ENCODE measurements at places on chromosomes 4 and X.

DNA sequence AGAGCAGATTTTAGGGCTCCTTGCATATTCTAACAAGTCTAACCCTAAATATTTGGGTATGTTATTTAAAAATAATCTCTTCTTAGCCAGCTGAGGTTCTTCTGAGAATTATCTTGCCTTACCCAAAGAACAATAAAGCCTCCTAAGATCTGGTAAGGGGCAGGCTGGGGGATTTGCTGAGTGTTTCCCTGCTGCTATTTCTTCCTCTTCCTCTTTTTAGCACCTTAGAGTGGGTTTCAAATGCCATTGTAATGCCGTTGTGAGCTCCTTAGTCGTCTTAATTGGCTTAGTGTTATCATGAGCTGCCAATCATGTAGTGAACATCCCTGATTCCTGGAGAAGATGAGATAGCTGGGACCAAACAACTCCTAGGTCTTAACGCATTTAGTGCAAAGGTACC is 15.4 kb downstream of the STOX2 start:
- DNase-seq, result no peak

DNA sequence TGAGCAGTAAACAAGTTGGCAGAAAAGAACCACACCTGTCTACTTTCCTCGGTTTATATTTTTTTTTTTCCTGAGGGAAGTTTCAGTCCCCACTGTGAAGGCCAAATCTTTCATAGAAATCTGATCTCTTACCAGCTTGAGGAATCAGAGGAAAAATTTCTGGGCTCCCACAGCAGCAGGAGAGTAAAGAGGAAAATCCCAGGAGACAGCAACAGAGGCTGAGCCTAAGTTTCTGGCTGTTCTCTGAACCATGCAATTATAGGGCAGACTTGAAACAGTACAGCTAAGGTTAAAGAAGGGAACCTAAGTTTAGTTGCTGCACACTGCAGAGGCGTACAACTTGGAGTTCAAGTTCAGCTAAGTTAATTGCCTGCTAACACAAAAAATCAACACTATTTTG is 1090.9 kb upstream of the INTU start:
- DNase-seq, result no peak

DNA sequence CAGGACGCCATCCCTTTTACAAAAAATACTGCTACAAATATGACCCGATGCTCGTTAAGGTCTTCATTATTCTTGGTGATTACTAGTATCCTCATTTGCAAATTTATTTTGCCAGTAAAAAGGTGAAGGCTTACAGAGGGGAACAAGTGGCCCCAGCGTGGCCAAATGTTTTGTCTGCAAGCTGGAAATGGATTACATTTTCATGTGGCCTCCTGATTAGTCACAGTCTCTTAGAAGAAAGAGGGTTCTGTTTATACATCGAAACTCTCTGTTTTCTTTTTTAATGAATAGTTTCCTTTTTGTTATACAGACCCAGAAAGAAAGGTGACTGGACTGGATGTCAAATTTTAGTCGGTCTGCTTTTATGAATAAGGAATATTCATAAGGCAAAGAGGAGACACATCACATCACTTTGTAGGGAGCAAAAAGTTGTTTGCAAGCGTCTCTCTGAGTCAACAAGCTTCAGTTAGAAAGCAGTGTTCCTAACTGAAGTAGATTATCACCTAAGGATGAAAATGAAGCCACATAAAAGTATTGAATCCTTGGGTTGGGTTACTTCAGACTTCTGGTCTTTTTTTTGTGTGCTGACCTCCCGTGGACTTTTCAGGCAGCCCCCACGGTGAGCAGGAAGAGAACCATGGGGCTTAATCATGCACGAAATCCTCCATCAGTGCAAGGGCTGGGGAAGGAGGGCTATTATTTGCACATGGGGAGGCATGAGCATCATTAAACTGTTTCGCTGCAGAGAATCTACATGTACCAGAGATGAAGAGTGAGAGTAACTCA is 125.6 kb downstream of the ARSF start:
- no peak for DNase-seq

DNA sequence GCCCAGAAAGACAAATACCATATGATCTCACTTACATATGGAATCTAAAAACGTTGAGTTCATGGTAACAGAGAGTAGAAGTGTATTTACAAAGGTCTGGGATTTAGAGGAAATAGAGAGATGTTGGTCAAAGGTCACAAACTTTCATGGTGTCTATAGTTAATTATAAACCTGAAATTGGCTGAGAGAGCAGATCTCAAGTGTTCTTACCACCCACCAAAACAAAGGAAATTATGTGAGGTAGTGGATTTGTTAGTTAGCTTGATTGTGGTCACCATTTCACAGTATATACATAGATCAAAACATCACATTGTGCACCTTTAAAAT is 186.8 kb downstream of the NWD2 start:
- no peak for DNase-seq

- no peak for DNase-seq
Observed at GRCh38 chr4:40121515-40121914, 64.9 kb downstream of the N4BP2 start.

DNA sequence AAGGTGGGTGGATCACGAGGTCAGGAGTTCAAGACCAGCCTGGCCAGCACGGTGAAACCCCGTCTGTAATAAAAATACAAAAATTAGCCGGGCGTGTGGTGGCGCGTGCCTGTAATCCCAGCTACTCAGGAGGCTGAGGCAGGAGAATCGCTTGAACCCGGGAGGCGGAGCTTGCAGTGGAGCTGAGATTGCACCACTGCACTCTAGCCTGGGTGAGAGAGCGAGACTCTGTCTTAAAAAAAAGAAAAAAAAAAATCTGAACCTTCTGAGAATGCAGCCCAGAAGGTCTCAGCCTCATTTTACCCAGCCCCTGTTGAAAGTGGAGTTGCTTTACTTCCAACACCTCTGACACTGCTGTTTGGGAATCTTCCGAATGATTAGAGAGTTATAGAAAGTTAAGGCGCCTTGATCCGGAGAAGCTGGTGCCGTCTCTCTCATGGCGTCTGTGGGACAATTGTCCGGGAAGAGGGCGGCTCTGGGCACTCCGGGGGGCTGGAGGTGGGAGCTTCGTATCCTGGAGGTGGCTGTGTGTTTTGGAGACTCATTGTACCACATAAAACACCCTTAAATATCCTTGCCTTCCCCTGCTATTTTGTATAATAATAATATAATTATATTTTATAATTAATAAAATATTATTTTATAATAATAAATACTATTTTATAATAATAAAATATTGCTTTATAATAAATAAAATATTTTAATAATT is 92.7 kb upstream of the PPP2R3B start:
- no peak for DNase-seq

GRCh38 chrX:39953879-39954278 is 143.9 kb downstream of the BCOR start:
- DNase-seq, result peak; percentile 74

- DNase-seq, result no peak
Observed at GRCh38 chr4:43277003-43277402, 384.5 kb downstream of the GRXCR1 start.

DNA sequence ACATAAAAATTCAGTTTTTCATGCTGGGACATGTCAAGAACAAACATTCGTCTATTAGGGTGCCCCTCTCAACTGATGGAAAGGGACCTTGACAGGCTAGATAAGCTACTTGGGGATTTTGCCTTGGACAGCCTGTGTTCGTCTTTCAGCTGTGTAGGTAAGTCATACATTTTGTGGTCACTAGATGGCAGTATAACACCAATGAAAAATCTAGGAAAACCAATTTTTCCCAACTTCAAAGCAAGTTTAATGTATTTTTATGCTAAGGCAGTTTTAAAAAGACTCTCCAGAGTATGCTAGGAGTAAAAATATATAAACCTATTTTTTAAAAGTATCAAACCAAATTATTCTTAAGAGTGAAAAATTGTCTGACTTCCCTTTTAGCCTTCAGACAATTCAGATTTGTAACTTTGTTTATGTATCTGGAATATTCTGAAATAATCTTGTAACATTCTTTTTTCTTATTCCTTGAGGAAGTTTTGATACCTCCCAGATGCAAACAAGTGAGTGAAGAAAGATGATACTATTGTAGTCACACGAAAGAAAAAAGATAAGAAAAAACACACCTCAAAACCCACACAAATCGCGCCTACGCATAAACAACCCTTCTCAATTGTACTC is 158.3 kb downstream of the CPE start:
- DNase-seq, result no peak

- no peak for DNase-seq
Observed at GRCh38 chr4:114136069-114136468, 156.6 kb upstream of the ARSJ start.

DNA sequence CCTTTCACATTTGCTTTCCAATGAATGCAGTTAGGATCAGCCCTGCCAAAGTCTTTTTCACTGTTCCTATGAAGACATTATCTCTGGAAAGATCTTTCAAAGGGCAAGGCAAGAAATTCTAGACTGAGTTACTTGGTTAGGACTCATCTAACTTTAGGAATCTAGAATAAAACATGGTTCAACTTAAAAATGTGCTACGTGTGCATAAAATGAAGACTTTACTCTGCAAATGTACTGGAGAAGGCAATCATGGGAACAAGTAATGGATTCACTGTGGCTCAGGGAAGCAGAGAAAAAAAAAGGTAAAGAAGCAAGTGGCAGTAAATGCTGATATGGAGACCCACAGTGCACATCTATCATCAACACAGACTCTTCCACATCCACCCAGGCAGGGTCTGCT is 297.4 kb downstream of the HNRNPD start:
- DNase-seq, result no peak

- DNase-seq, result no peak
Observed at GRCh38 chrX:133307637-133308498, 89.7 kb upstream of the TFDP3 start.

- DNase-seq, result no peak
Observed at GRCh38 chr4:84565951-84566350, 17.0 kb upstream of the CDS1 start.

DNA sequence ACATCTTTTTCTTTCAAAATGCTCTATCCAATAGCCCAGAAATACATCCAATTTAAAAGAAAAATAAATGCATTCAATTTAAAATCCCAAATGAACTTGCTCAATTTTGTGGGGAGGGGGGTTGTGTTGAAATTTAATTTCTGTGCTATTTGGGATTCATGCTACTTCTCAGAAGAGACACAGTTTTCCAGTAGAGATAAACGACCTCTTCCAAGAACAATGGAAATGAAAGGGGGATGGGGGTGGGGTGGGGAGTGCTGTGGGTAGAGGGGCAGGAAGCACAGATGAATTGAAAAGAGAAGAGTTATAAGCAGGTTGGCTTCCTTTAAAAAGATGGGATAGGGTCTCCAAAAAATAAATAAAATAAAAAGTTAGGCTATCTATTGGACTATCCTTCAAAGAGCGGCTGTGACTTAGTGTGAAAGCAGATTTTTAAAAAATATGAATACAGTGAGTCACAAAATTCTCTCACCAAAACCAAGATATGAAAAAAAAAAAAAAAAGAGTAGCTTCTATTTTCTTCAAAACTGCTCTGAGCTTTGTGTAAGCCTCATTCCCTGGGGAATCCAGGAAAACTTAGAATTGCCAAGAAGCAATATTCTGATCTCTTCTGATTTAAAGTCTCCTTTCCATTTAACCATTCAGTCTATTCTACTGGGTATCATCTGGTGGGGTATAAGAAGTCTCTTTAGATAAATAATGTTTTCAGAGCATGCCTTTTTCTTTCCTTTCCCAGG is 324.3 kb downstream of the PTTG2 start:
- DNase-seq, result no peak

GRCh38 chr4:168632301-168632725 is 135.5 kb downstream of the PALLD start:
- DNase-seq, result no peak

- no peak for DNase-seq
Observed at GRCh38 chr4:77347351-77347966, 190.5 kb downstream of the CCNG2 start.

- peak; percentile 37 for DNase-seq
Observed at GRCh38 chr4:39446842-39447573, 11.7 kb downstream of the RPL9 start.

GRCh38 chrX:44568196-44568595 is 25.5 kb upstream of the FUNDC1 start:
- DNase-seq, result no peak

DNA sequence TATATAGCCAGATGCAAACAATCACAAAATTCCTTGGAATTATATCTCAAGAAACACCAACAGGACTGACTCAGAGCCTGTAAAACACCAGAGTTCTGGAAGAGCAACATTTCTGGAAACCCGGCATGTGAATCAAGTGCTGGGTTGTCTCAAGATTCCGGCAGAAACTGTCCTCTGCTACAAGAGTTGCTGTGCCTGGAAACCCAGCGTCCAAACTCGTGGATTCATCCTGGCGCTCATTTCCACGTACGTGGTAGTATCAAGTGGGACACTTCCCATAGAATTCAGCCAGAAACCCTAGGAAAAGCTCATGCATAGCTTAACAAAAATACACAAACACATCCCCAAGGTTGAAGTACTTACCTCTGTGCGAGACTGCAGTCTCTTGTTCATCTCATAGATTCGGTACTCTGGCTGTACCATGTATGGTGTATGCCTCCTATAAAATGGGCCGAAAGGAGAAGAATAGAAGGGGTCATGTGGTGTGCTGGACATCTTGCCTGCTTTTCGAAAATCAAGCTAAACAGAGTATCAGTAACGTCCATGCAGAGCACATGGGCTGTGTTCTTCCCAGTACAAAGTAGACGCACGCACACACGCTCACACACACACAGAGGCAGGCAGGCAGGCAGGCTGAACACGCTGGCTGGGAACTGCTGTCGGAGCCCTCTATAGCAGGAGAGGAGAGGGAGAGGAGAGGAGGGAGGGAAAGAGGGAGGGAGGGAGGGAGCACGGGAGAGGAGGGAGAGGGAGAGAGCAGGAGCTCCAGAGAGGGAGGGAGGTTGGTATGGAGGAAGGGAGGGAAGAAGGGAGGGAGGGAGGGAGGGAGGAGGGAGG is at the start of gene LDB2:
LDB2 (minus strand) TSS at position 655 of the 837 bp plus-strand sequence.
- no peak for DNase-seq

DNA sequence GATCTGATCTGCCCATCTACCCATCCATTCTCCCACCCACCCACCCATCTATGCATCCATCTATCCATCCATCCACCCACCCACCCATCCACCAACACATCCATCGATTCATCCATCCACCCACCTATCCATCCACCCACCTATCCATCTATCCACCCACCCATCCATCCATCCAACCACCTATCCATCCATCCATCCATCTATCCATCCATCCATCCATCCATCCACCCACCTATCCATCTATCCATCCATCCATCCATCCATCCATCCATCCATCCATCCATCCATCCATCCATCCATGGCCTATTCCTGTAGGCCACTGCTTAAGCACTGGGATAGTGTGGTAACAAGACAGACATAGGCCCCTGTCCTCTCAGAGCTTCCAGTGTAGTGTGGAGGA is 69.8 kb downstream of the SORCS2 start:
- no peak for DNase-seq

DNA sequence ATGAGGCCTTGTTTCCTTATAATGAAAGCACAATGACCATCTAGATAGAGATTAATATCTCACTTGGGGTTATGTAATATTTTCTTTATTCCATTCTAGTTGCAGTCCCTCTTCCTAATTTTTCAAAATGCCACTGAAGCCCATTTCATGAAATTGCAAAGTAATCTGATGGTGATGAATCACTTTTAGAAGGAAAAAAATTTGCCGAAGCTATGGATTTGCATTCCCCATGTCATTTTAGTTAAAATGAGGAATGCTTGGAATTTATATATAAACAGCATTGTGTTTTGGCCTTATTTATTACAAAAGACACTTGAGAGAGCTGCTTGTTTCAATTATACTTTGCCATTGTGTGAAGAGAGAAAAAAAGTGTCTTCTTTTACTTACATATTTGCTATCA is 241.7 kb upstream of the TEX13A start:
- no peak for DNase-seq

Measured in DMS153 (cell line).